ENCODE measurements at places on chromosomes 13 and 19. TPM values are rescaled to one million over a fixed set of nuclear protein-coding genes. Genes with fewer than 3 reads are reported as not detected.

CCDC106 gene
- 9.6 TPM for total RNA-seq

TMEM190 gene
- total RNA-seq, result not detected

FXYD7 gene
- 8.4 TPM for total RNA-seq

PNMA8C gene
- total RNA-seq, result not detected

HRC gene
- not detected for total RNA-seq

ATP4A gene
- not detected for total RNA-seq

EID2 gene
- total RNA-seq, result 13.5 TPM

OR7A5 gene
- total RNA-seq, result not detected

SYDE1 gene
- total RNA-seq, result 1.6 TPM

ADPRHL1 gene
- 0.72 TPM for total RNA-seq

GTF2F2 gene
- total RNA-seq, result 13.7 TPM

COL4A2 gene
- not detected for total RNA-seq

KIR3DL1 gene
- not detected for total RNA-seq

SLITRK1 gene
- total RNA-seq, result not detected

CDX2 gene
- total RNA-seq, result not detected

PEG3 gene
- total RNA-seq, result not detected

THSD1 gene
- 0.40 TPM for total RNA-seq

LAIR1 gene
- total RNA-seq, result 82.3 TPM

KIR3DL3 gene
- total RNA-seq, result not detected

OR10H1 gene
- not detected for total RNA-seq

ZNF442 gene
- 6.0 TPM for total RNA-seq

ADM5 gene
- total RNA-seq, result 2.8 TPM

KL gene
- 0.19 TPM for total RNA-seq

LRRC4B gene
- not detected for total RNA-seq

PRR19 gene
- 0.46 TPM for total RNA-seq

KLK14 gene
- 0.73 TPM for total RNA-seq

ZIC5 gene
- total RNA-seq, result not detected

MAP4K1 gene
- 287 TPM for total RNA-seq

SIGLEC11 gene
- 1.3 TPM for total RNA-seq

ONECUT3 gene
- not detected for total RNA-seq

TNFSF11 gene
- total RNA-seq, result 0.25 TPM

CRB3 gene
- 8.4 TPM for total RNA-seq
